Smooth muscle cell of the pulmonary artery (primary cell): ENCODE measurements at places on chromosomes 3 and 15. TPM values are rescaled to one million over a fixed set of nuclear protein-coding genes. Genes with fewer than 3 reads are reported as not detected.

Gene ACTR8
- total RNA-seq = 33.2 and 37.2 TPM in 2 replicates

Gene C3orf85
- total RNA-seq = not detected in 2 replicates

Gene TF
- total RNA-seq = 0.20 and 0.43 TPM in 2 replicates

Gene TEX9
- 3.1 and 5.7 TPM in 2 replicates for total RNA-seq

Gene CDCP1
- 20.7 and 87.6 TPM in 2 replicates for total RNA-seq

Gene SPINK8
- total RNA-seq = not detected in 2 replicates

Gene UBP1
- total RNA-seq = 53.4 and 56.6 TPM in 2 replicates

Gene EIF5A2
- 13.2 and 22.4 TPM in 2 replicates for total RNA-seq

Gene BFSP2
- total RNA-seq = not detected in 2 replicates

Gene KLHL6
- total RNA-seq = under 0.01 TPM in 1 of 2 replicates, not detected in the other

Gene TMCO5A
- not detected in 2 replicates for total RNA-seq

Gene CD200
- 12.3 and 12.8 TPM in 2 replicates for total RNA-seq

Gene RAF1
- total RNA-seq = 97.4 and 125 TPM in 2 replicates

Gene SI
- not detected in 2 replicates for total RNA-seq

Gene FRMD4B
- 0.83 and 4.2 TPM in 2 replicates for total RNA-seq

Gene CCR2
- total RNA-seq = not detected in 2 replicates

Gene GOLGA6L10
- 0.85 and 1.3 TPM in 2 replicates for total RNA-seq

Gene ILDR1
- not detected in 2 replicates for total RNA-seq

Gene PLIN1
- total RNA-seq = 0.23 and 0.33 TPM in 2 replicates

Gene GPR27
- total RNA-seq = 0.13 and 0.26 TPM in 2 replicates

Gene CPN2
- total RNA-seq = not detected in 2 replicates

Gene DPPA2
- not detected in 2 replicates for total RNA-seq
